ENCODE measurements at places on chromosomes 1 and 21.

DNA sequence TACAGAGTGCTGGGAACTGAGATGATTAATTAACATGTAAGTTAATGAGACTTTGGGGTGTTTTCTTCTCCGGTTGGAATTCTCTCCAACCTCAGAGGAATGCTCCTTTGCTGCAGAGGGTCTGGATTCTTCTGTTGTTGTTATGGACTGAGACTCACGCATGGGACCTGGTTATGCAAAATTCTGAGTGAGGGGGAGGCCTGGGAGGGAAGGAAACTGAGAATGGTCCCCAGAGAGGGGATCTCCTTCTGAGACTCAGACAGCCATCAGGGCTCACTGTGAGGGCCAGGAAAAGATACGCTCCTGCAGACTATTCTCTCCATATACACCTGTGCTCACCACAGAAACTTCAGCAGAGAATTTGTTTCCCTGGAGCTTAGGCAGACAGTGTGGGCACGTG, 56.3 kb downstream of the HTR6 start:
- no peak for DNase-seq

DNA sequence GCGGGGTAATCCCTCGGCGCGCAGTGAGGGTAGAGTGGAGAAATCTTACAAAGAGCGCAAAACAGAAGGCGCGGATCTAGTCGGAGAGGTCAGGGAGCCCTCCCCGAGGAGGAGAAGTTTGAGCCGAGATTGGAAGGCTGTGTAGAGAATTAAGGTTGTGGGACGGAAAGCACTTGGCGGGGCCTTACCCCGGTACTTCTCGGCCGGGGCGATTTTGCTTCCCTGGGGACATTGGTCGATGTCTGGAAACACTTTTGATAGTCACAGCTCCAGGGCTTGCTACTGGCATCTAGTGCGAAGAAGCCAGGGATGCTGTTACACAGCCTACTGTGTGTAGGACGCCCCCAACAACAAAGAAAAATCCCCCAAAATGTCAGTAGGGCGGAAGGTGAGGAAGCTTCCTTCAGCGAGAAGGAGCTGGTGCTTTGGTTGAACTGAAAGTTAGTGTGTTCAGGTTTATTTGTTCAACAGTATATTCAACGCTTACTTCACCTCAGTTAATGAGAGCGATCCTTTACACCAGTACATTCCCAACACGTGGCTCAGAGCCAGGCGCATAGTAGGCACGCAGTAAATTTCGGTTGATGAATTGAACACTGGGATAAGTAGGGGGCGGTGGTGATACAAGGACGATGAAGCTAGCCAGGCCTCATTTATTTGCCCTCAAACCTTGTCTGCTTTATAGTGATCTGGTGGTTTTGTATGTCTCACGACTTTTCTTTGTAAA, 807 bp downstream of the CEP85 start:
- no peak for DNase-seq

- no peak for DNase-seq
These were observed 24.6 kb downstream of the DNASE2B start for GRCh38 chr1:84422909-84423308.

- DNase-seq = no peak
These were observed 20.5 kb downstream of the TMEM51 start for GRCh38 chr1:15173863-15174614.

- DNase-seq = no peak
These were observed 3.5 kb upstream of the C1orf159 start for GRCh38 chr1:1119272-1119890.

DNA sequence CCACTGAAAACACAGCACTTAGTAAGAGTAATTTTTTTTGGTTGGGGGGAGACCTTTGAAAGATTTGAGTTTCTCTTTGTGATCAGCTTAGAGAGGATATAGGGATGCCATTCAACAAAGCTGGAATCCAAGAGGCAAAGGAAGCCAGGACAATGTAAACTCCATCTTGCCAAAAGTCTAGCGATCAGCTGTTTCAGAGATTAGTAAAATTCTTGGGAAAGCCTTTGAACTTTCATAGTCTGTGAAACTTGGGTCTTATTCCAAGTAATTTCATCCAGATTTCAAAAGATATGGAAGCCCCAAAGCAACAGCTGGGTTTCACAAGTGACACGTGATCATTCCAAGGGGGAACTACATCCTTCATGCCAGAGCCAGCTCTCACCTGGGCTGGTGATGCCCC, 30.2 kb upstream of the TNR start:
- DNase-seq = no peak

DNA sequence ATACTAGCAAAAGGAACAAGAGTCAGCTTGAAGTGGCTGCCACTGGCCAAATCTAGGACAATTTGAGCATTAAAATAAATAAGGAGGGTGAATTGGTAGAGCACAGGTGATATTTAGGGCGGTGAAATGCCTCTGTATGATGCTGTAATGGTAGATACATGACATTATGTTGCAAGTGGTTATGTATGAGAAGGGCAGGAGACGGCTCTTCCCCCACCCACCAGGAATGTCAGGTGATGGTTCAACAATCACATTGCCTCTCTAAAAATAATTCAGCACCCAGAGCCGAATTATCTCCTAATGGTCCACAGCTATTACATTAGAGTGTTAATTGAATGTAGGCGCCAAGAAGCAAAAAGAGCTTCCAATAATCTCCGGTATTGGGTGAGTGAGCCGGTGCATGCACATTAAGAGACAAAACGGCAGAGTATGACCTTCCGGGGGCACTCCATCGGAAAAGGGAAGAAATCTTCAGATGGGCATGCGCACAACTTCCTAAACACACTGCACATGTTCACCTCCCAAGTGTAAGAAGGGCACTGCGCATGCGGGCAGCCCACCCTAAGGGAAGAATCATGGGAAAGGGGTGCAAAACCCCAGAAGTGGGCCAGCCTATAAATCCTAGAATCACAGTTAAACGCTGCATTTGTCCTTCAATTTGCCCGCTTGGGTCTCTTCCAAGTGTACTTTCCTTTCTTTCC, 6.8 kb upstream of the IFNAR1 start:
- DNase-seq = no peak

DNA sequence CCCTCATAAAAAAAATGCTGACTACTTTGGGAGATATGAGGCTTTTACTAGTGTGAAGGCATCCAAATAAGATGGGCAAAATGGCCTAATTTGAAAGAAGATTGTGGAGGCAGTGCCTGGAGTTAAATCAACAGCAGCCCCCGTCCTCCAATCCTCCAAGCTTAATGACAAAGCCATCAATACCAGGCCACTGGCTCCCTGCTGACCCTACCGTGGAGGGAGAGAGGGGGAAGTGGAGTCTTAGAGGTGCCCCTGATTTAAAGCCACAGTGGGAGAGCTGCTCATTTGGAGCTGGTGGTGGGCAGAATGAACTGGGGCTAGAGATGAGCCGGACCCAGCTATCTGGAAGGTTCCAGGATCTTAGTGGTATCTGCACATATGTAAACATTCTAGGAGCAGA, 24.3 kb upstream of the KNCN start:
- no peak for DNase-seq

GRCh38 chr1:222225316-222225691, 322.6 kb downstream of the HHIPL2 start:
- DNase-seq = no peak

GRCh38 chr1:2358072-2358471, 33.3 kb downstream of the MORN1 start:
- DNase-seq = no peak

DNA sequence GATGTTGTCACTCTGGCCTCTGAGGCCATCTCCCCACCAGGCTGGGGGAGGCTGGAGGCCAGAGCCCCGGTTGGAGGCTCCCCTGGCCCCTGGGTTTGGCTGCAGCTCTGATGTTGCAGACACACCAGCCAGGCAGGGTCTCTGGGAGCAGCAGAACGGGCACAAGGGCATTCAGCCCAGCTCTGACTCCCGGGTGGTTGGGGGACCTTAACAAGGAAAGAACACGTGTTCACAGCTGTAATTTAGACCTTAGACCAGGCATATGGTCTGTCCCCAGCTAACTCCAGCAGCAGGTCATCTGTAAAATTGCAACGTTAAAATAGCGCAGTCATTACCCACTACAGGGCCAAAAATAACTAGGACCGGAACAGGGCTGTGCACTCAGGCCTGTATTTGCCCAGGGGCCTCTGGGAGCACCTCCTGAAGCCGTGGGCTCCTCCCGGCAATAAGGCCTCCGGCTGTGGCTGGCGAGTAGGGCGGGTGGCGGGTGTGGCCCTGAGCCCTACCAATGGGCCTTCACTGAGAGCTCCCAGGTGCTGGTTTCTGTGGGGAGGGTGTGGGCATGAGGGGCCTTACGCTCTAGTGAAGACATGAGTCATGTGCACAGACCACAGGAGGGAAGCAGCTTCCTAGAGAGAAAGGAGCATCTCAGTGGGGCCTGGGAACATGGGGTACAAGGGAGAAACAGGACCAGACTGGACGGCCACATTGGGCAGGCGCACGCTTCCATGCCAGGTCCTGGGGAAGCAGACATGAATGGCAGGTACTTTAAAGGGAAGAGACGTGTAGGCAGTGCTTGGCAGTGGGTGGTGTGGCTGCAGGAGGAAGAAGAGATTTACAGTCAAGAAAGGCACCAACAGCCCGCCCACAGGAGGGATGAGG, 6.1 kb downstream of the LDLRAP1 start:
- peak; percentile 45 for DNase-seq

- no peak for DNase-seq
These were observed 59.0 kb upstream of the CD1D start for GRCh38 chr1:158121604-158122254.

DNA sequence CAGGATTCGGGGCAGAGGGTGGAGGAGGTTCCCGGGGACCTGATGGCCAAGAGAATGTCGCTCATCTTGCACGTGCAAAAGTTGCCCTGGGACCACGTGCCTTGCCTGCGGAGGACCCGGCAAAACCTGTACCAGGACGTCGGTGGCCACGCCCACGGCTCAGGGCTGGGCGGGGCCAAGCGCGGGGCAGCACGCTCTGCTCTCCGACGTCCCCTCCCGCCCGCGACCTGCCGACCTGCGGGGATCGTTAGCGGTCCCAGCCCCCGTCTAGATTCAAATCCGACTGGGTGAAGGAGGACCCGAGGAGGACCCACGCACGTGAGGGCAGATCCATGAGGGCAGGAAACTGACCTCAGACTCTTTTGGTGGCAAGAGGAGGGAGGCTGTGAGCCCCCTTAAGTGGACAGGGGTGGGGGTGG, at the start of gene C1orf167:
Gene C1orf167 (plus strand): TSS at position 206 of the 419 bp plus-strand sequence. CDS start 2,208 bp downstream, outside the sequence.
- peak; percentile 4 for DNase-seq

DNA sequence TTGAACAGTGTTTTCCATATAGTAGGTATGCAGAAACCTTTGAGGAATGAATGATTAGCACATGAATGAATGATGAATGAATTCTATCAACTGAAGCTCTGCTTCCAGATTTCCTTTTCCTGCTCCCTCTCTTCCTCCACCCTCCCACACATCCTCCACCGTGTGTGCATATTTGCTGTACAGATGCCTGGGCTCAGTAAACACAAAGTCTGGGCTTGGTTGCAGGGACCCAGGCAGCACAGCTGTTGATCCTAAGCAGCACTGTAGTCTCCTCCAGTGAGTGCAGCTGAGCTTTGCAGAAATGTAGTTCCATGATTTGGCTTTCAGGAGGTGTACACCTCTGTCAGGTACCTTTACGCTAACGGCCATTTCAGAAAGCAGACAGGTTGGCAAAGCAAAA, 611.7 kb downstream of the NUF2 start:
- DNase-seq = no peak

DNA sequence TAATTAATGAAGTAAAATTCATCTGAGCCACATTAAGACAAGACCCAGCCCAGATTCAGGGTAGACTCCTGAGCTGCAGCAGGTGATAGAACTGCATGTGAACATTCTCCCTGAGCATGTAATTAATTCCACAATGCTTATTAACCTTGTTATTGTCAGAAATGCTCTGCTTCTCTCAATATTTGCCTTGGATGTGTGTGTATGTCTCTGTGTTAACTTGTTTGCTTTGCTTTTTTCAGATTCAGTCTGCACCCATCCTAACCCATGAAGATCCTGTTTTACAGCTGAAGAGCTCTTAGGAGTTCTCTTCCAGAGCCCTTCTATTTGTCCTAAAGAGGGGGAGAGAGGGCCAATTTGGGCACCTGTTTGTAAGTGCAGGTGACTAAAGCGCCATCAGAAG, 143.2 kb upstream of the BMP8A start:
- no peak for DNase-seq

DNA sequence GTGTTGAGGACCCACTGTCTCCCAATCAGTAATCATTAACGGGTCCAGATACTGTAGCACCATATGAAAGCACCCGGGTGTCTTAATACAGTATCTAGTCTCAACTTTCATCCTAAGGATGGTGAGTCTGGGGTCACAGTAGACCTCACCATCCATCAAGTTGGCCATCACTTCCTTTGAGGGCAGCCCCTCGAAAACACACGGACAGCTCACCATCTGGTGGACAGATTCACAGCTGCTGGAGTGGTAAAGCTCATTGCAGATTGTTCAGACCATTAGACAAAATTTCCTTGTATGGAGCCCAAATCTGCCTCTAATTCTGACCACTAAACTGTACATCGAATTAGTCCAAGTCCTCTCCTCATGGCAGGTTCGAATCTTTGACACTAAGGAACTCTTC, 123.1 kb downstream of the PGBD5 start:
- no peak for DNase-seq

GRCh38 chr1:29499104-29499650, 262.9 kb downstream of the PTPRU start:
- no peak for DNase-seq

GRCh38 chr21:38027901-38028498, 111.7 kb upstream of the KCNJ6 start:
- no peak for DNase-seq

DNA sequence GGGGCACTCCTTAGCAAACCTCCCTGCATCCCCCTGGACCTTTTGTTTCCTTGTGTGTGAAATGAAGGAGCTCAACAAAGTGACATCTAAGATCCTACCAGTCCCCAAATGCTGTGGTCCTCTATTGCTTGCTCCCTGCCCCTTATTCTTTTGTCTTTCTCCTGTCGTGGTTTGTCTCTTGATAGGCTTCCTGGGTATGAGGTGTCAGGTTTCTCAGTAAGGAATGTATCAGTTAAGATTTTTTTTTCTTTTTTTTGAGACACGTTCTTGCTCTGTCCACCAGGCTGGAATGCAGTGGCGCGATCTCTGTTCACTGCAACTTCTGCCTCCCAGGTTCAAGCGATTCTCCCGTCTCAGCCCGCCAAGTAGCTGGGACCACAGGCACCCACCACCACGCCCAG, 16.8 kb downstream of the CNIH3 start:
- no peak for DNase-seq

All from stimulated activated CD4-positive, alpha-beta T cell treated with anti-CD3 and anti-CD28 coated beads, Interleukin-1b, Interleukin-23, amount 100 ng/mL, for 1 hour (primary cell).